Fibroblast of skin of scalp (primary cell): ENCODE measurements at places on chromosomes 7 and 10.

GRCh38 chr7:73892003-73892999, 31.3 kb downstream of the TMEM270 start:
- peak; percentile 76 for DNase-seq

GRCh38 chr7:43439631-43440401, 143.1 kb upstream of the STK17A start:
- DNase-seq = peak; percentile 56

- peak; percentile 67 for DNase-seq
Measured at GRCh38 chr10:14396411-14397048, 65.8 kb upstream of the FRMD4A start.

GRCh38 chr10:51103554-51104217, 29.4 kb downstream of the PRKG1 start:
- no peak for DNase-seq

DNA sequence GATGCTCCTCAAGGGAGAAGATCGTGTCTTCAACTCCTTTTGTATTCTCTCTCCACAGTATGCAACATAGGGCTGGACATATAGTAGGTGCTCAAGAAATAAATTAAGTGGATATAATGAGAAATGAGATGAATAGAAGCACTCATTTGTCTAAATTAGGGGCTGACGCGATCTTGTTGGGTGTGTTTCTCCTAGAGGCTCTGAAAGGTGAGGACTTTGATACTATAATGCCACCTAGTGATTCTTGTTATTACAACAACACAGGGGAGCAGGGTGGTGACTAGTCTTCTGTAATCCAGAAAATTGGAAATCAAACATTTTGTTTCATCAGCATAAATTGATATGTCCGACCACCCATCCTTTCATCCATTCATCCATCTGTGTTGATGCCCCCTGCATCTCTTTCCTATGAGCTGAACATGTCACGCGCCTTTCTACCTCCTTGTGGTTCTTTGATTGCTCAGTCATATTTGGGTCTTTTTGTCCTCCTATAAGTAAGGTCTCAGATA, 3.5 kb upstream of the CFAP58 start:
- peak; percentile 75 for DNase-seq

DNA sequence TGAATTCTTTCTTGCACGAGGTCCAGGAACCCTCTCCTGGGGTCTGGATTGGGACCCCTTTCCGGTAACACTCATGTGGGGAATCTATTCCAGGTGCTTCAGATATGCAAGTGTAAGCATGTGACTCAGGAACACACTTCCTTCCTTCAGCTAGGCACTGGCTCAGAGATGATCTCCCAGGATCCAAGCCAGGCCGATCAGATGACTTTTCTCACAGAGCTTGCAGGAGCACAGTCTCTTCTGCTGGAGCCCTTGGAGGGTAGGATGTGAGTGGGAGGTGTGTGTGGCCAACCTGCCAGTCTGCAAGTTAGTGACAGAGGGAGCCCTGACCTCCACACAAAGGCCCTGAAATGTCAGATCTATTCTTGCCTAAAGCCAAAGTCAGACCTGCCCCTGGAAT, 108.3 kb downstream of the CPXM2 start:
- DNase-seq = no peak

GRCh38 chr10:101875068-101875688, 31.6 kb upstream of the KCNIP2 start:
- DNase-seq = no peak

GRCh38 chr7:132130497-132130896, 445.8 kb downstream of the PLXNA4 start:
- peak; percentile 26 for DNase-seq

- no peak for DNase-seq
Measured at GRCh38 chr7:117688126-117688525, 185.1 kb downstream of the CTTNBP2 start.

GRCh38 chr7:27142580-27143022, 880 bp downstream of the HOXA5 start:
- no peak for DNase-seq

GRCh38 chr7:322708-323111, 32.7 kb downstream of the FOXL3 start:
- no peak for DNase-seq
